ENCODE measurements at places on chromosomes 16 and 17.

GRCh38 chr16:50368410-50369132 is at the start of gene BRD7:
Gene BRD7 (minus strand): TSS chr16:50368988. CDS start chr16:50368774, 214 bp downstream.
- no peak for DNase-seq

DNA sequence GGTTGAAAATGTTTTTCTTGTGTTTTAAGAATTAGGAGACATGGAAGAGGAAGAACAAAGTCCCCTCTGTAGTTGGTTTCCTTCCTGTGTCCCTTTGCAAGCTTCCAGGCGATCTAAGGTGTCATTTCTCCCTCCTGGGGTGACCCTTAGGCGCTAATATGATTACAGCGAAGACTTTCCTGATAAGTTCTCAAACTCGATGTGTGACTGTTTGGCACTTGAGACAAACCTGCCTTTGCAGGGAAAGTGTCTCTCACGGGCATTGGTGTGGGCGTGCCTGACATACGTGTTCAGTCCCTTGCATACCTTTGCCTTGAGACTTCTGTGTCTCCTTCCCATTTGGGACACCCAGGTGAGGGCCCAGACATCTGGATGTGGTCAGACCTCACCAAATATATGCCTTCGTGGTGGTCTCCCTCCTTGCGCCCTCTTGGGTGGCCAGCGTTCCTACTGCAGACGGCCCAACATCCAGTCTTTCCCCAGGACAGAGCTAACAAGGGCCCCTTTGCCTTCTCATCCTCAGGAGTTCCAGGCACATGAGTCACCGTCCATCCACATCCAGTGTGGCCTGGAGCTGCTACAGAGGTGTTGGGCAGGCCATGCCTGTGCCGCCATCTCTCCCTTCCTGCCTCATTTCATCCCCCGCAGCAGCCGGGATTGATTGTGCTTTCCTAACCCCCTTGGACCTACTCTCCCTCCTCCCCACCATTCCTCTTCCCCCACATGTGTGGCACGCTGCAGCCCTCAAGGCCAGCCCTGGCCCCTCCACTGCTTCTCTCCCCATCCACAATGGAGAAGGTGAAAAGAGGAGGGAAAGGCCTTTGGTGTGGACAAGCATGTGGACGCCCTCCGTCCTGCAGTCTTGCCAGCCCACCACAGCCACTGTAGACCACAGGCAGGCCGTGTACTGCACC is 3.1 kb upstream of the JPT2 start:
- no peak for DNase-seq

DNA sequence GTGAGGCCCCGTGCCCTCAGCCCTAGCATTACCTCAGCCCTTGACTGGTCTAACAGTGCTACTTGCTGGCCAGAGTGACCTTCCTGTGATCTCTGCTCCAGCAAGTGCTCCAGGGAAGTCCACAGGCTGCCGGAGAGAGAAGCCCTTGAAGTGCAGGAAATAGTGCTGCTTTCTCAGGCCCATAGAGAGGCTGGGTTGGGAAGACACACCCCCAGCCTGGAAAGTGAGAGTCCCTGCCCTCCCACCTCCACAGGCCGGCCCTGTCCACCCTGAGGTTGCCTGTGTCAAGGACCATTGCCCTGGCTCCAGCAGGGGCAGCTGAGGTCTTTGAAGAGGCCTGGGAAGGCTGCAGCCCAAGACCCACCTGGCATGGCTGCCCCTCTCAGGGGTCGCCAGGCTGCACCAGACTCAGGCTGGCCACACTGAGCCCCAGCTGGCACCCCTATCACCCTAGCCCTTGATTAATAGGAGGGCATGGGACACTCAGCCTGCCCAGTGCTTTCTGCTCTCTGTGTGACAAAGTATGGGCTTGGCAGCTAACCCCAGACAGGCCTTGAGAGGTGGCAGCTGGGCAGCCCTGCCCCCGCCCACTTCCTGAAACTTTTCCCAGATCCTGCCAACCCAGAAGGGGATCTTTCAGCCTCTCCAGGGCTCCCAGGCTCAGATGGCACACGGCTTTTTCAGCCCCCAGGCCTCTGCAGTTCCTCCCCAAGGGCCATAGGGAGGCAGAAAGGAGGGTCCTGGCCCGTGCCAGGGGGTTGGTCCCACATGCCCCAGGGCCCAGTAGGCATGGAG is 21.7 kb downstream of the ATP6V0D1 start:
- no peak for DNase-seq

DNA sequence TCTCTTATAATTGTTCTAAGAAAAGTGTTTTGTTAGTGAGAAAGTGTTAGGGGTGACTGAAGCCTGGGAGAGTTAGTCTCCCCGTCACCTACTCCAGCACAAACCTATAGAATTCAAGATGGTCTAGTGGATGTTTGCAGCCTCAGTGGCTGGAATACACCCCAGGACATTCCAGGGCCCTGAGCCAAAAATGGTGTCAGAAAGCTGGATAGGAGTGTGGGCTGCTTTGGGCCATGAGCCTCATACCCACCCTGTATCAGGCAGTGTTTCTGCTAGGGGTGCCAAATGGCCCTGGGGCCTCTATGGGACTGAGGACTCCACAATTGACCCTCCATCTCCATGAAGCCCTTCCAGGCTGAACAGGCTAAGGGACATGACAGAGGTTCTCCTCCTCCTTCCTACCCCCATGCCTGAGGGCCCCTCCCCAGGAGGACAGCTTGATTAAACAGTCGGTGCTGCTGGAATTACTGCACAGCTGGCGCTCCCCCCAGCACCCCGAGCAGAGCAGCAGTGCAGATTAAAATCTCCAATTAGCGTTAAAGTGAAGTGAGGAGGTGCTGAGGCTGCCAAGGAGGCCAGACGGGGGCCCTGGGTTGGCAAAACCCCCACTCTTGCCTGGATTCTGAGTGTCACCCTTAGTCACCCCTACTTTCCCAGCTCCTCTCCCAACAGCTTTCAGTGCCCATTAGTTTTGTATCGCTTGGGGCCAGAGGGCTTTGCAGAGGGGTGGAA is 59.1 kb downstream of the NEUROD2 start:
- DNase-seq, result no peak

GRCh38 chr17:64565563-64565962 is 58.8 kb downstream of the CEP95 start:
- DNase-seq, result no peak

DNA sequence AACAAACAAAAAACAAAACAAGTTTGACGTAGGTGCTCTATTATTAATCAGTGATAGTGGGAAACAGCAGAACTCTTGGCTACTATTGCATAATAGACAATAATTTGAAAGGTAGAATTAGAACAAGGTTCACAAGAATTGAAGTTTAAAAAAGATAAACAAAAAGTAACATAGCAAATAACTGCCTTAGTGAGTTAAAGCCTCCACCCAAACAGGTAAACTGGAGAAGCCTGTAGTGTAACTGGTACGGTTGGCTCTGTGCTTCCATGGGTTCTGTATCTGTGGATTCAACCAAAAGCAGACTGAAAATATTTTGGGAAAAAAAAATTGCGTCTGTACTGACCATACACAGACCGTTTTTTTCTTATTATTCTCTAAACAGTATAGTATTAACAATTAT is 38.5 kb downstream of the MBTD1 start:
- DNase-seq, result no peak
